Tracheal epithelial cell (primary cell): ENCODE measurements at places on chromosomes 1 and 21. TPM values are rescaled to one million over a fixed set of nuclear protein-coding genes. Genes with fewer than 3 reads are reported as not detected.

Gene SETD4
- total RNA-seq, result 16.6 and 18.3 TPM in 2 replicates

Gene LMX1A
- not detected in 2 replicates for total RNA-seq

Gene KCNA3
- not detected in 2 replicates for total RNA-seq

Gene OR6N1
- total RNA-seq, result not detected in 2 replicates

Gene TSPAN2
- total RNA-seq, result 3.4 TPM in 1 of 2 replicates, not detected in the other

Gene PEAR1
- 1.4 and 1.5 TPM in 2 replicates for total RNA-seq

Gene CCDC17
- 0.64 and 1.2 TPM in 2 replicates for total RNA-seq

Gene OR2L3
- total RNA-seq, result not detected in 2 replicates

Gene TMEM82
- not detected in 2 replicates for total RNA-seq

Gene AK2
- total RNA-seq, result 225 and 302 TPM in 2 replicates

Gene SERPINC1
- total RNA-seq, result 0.24 TPM in 1 of 2 replicates, not detected in the other

Gene SLAMF9
- total RNA-seq, result 5.5 and 12.1 TPM in 2 replicates

Gene KIF26B
- 3.0 and 3.1 TPM in 2 replicates for total RNA-seq

Gene SESN2
- total RNA-seq, result 21.9 and 35.0 TPM in 2 replicates

Gene DPT
- not detected in 2 replicates for total RNA-seq

Gene DHX9
- total RNA-seq, result 92.9 and 109 TPM in 2 replicates

Gene IGSF5
- total RNA-seq, result not detected in 2 replicates

Gene SPATA6
- total RNA-seq, result 1.9 and 3.6 TPM in 2 replicates

Gene CRYZL1
- total RNA-seq, result 10.8 and 15.1 TPM in 2 replicates

Gene PSRC1
- 0.48 and 1.1 TPM in 2 replicates for total RNA-seq
